ENCODE measurements at places on chromosomes 13 and 19.
A peak's percentile ranks its signal among the peaks of the same experiment; 100 is the strongest.

GRCh38 chr13:21371011-21371410 lies 88.1 kb downstream of the ZDHHC20 start:
- no peak for DNase-seq

DNA sequence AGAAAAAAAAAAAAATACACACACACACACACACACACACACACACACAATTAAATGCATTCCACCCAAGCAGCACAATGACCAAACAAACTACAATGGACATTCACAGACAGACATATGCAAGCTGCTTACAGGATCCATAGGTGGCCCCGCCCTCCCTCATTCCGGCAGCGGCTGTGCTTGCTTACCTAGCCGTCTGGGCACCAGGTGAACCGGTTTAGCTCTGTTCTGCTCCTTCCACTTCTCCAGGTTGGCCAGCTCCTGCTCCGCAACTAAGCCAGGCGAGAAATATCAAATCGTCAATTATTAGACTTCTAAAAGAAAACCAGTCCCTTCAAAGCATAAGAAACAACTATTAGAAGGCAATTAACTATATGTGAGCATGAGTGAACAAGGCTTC lies 23.1 kb downstream of the EPSTI1 start:
- DNase-seq, result no peak

DNA sequence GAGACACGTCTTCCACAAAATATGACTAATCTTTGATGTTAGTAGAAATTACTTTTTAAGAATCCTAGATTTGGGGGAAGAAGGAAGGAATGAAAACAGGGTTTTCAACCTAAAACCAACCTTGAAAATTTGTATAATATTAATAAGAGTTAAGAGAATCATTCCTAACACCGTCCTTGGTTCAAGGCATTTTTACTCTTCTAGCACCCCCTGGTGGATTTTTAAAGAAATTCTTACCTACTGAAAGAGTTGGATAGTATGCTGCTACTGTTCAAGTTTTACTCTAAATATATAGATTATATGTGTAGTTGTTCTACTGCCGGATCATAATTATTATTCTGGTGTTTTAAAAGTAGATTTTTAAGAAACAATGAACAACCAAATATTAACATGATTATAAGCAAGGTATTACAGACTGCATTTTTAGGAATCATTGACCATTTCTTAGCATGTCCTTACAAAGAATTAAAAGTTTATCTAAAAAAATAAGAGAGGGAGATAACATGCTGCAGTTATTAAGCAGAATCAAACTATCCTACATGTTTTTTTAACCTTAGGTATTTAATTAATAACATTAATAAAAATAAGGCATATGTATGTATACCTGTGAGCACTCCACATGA lies 7.4 kb upstream of the SLITRK6 start:
- no peak for DNase-seq

DNA sequence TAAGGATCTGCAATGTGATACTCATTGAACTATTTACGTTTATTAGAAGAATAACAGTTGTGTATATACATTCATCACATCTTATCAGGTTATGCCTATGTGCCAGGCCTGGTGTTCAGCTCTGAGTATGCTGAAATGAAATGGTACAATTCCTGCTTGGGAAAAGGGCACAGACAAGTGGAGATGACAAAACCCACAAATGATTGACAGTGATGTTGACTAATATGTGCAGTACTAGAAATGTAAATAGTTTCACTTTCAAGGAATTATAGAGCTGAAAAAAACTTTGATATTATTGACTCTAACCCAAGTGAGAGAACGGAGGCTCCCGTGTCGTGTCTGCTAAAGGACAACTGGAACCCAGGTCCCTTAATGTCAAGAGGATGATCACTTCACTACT lies 386.8 kb upstream of the DACH1 start:
- no peak for DNase-seq

GRCh38 chr13:98468361-98468760 lies 108.5 kb downstream of the STK24 start:
- peak; percentile 55 for DNase-seq

DNA sequence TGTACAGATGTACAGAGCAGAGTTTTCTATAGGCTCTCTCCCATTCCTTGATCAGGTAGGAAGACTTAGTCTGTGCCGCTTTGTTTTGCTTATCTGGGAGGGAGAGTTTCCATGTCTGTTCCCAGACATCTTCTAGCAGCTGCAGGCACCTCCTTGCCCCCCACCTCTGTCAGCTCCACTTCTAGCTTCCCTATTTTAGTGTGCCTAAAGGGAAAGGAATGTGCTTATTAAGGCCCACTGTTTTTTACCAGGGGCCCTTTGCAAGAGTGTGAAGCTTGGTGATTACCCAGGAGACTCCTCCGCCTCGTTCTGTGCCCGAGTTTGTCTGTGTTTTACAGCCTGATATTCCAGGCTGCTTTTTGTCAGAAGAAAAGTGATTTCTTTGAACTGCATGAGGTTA lies 1984.4 kb downstream of the OLFM4 start:
- no peak for DNase-seq

DNA sequence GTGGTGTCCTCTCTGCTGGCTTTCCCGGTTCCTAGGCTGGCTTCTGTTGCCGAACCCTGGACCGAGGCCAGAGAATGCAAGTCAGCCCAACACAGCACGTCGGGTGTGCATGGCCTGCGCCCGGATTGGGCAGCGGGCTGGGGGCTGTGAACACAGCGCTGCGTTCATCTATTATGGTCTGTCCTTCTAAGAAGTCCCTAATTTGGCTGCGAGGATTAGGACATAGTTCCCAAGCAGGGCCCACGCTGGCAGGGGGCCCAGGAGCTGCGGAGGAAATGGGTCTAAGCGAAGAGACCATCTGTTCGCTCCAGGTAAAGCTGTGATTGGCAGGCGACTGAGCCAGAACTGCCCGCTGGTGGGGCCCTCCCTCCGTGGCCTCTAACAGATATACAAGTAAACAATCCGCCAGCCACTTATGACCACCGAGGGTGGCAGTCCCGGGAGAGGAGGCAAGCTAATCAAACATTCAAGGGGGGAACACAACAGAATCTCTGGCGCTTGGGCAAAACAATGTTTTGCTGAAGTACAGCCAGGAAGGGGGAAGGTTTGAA lies 6.0 kb downstream of the SYCE2 start:
- DNase-seq, result peak; percentile 91
